ENCODE measurements at places on chromosomes 1 and 21.

GRCh38 chr1:91527266-91527765 is 26.7 kb downstream of the CDC7 start:
- no peak for DNase-seq

GRCh38 chr21:46150073-46150472 is 5.3 kb downstream of the FTCD start:
- DNase-seq: peak; percentile 4

GRCh38 chr1:74811436-74812179 is 78.7 kb downstream of the TYW3 start:
- DNase-seq: no peak

DNA sequence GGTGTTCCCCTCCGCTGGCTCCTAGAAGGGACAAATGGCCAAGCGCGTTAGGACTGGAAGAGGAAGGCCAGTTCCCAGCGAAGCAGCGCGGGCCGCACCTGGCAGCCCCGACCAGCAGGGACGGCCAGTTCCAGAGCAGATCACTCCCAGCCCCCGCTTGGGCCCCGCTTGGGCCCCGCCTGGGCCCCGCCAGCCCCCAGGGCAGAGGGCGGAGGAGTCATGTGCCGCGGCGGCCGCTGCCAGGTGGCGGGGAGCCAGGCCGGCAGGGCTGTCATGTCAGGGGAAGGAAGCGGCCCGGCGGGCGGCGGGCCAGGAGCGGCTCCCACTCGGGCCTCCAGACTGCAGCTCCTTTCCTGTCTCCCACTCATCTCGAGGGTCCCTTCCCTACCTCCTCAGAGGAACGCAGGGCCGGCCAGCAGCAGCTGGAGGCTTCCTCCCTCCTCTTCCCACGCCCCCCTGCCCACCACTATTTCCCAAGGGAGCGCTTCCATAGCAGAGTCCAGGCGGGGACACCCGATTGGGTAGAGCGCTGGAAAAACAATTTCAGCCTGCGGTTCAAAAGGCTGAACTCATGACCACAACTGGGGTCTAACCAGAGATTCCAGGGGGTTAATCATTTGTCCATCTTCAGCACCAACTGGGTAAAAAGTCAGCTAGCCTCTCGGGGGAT is 16.5 kb downstream of the ZNF697 start:
- DNase-seq: no peak

- DNase-seq: no peak
Measured at GRCh38 chr1:245837718-245838117, 669.4 kb downstream of the SMYD3 start.

GRCh38 chr1:213669964-213670691 is 317.6 kb upstream of the PROX1 start:
- DNase-seq: no peak
